Stimulated activated CD4-positive, alpha-beta T cell treated with anti-CD3 and anti-CD28 coated beads, Interleukin-1b, Interleukin-23, amount 100 ng/mL, for 1 hour (primary cell): ENCODE measurements at places on chromosomes 11 and 22.

DNA sequence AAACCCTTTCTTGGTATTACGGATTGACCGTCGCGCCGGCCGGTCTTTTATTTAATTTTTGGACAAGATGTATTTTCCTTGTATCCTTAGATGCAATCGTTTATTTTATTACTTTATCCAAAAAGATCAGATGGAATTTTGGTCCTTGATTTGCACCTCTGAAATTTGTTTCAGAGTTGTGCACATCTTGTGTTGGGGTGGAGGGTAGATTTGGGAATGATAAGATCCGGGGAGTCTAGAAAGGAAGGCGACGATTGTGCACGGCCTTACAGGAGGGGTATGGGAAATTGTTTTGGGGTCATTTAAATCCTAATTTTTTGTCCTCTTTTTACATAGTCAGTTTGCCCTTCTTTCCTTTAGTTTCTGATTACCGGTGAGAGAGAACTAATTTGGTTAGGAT lies 1.4 kb downstream of the KDM2A start:
- no peak for DNase-seq

DNA sequence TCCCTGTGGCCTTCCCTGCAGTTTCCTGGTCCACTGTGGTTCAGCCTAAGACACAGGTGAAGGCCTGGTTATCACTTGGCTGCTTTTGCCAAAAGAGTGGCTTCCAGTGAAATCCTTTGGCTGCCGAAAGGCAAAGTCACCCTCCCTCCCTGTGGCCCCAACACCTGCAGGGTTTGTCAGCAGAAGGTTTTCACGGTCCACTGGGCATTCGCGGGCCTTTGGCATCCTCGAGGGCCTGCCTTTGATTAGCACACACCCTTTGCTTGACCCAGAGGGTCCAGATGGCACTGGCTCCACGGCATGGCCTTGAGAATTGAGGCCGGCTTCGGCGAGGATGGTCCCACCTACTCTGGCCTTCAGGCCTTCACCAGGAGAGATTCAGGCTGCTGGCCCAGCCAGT lies 35.3 kb downstream of the RTN4R start:
- DNase-seq: no peak

GRCh38 chr22:29071261-29072045 lies 1.4 kb upstream of the KREMEN1 start:
- DNase-seq: no peak

DNA sequence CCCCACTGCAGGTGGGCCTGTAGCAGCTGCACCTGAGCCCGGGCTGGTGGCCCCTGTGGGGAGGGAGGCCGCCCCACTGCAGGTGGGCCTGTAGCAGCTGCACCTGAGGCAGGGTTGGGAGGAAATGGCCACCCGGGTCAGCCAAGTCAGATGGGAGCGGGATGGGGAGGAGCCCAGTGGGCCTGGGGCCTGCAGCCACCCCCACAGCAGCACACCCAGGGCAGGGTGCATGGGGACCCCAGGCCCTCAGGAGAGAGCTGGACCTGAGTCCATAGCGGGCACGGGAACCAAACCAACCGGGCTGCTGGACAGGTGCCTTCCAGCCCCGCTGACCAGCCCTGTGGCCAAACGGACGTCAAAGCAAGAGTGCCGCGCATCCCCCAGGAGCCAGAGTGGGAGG lies 61.7 kb downstream of the BRD1 start:
- DNase-seq: no peak

- DNase-seq: no peak
These were observed 22.9 kb upstream of the ARHGAP8 start for GRCh38 chr22:44729391-44730021.

DNA sequence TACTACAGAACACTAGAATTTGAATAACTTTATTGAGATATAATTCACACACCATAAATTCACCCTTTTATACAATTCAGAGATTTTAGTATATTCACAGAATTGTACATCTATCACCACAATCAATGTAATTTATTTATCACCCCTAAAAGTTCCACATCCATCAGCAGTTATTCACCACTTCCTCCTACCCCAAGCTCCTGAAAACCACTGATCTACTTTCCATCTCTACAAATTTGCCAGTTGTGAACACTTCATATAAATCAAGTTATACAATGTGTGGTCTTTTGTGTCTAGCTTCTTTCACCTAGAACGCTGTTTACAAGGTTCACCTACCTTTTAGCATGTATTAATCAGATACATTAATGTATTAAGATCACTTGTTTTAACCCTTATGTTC lies 179.6 kb downstream of the TTC28 start:
- DNase-seq: no peak

DNA sequence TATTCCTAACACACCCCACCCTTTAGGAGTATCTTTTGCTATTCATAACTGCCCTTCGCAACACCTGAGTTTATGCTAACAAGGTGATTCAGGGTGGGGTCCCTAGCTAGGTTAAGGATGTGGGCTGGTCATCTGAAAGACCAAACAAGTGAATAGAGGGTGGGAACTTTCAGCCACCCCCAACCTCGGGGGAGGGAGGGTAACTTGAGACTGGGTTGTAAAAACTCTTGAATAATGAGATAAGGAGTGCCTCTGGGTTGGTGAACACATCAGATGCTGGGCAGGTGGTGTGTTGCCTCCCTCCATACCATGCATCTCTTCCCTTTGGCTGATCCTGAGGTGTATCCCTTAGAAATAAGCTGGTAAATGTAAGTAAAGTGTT lies 111.5 kb downstream of the SWAP70 start:
- DNase-seq: no peak

GRCh38 chr11:95330302-95330701 lies 99.3 kb upstream of the SESN3 start:
- DNase-seq: no peak

DNA sequence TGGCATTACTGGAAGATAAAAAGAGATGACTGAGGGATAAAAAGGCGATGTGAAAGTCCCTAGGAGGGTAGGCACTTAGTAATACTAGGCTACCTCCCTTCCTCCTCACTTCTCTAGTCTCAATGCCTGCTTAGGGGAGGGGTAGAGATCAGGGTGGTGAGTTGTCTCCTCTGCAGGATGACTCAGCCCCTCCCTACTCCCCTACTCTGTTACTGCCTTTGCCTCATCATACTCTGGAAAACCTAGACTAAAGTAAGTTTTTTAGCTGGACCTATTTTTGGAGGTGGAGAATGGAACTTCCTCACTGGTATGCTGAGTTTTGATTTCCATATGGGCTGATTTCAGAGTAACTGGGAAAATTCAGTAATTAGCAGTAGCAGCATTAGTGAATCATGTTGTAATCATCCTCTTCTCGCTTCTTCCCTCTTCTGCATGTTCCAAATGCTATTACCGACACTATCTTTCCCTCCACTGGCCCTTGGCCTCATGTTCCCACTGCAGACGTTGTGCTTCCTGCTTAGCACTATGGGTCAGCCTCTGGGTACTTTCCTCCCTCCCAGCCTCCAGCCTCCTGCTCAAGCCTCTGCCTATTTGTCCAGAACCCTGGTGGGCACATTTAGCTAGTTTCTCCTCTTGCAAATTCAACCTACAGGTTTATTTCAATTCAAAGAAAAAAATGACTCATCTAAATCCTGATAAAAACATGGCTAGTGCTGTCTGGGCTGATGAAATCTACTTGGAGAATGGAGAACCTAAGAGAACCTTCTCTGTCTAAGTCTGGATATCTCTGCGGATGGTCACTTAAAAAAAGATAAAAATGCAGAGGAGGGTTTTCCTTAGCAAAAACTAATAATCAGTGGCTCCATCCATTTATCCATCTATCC lies 281.7 kb downstream of the ST3GAL4 start:
- no peak for DNase-seq

- no peak for DNase-seq
These were observed 5.1 kb downstream of the ZPR1 start for GRCh38 chr11:116782728-116783127.

DNA sequence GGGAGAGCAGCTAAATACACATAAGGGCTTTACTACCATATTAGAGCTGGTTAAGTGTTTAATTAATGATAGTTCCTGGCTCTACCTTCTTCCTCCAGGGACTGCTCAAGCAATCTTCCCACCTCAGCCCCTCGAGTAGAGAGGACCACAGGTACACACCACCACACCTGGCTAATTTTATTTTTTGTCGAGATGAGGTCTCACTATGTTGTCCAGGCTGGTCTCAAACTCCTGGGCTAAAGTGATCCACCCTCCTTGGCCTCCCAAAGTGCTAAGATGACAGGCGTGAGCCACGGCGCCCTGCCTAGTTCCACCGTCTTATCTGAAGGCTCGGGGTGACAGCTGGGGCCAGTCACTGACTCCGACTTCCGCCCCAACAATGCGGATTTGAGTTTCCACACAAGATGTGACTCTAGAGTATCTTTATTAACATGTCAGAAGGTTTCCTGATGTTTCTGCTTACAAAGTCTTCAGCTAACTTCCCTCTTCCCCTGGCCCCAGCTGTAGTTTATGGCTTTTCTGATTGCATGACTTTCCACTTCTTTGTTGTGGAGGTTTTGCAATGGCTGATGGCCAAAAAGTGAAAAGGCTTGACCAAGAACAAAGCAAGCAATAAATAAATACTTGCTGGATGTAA lies 16.8 kb downstream of the TPST2 start:
- DNase-seq: no peak

DNA sequence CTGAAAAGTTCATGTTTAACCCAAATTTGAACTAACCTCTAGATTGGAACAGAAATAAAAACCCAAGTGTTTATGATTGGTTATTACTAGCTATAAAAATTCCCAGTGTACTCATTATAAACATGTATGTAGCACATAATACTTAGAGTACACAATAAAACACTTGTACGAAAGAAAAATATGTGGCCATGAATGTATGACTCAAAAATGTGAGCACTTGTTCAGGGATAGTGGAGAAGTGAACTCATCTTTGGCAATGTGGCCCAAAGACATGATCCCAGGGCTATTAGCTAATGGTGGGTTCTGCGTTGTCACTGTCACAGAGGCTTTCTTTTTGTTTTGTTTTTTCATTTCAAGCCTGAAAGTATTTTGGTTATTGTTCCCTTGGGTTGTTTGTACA lies 72.0 kb downstream of the PPFIBP2 start:
- DNase-seq: no peak

DNA sequence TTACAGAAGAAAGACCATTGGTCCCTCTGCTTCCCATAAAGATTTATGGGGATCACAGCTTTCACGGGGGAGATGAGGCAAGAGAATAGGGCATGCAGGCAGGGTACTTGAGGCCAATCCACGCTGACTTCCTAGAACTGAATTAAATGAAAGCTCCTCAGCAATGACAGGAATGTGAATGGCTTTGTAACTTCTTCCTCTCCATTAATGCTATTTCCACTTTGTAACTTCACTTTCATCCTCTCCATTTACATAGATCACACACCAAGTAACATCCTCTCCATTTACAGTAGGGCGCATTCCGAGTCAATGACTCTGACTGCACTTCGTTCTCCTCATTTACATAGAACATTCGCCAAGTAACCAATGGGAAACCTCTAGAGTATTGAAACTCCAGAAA lies 89.8 kb downstream of the PIWIL4 start:
- no peak for DNase-seq

DNA sequence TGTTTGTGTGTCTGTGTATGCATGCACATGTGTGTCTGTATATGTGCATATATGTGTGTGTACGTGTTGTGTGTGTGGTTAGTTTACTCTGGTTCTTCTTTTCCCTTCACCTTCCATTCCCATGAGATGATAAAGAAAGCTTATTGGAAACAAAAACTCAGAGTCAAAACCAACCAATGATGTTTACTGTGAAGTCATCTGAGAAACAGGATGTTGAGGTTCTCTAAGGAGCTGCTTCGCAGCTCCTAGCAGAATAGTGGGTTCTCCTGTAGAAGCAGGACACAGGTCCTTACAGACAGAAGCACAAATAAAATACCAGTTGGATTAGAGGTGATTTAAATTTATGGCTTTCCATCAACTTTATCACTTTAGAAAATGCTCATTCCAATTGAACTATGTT lies 256.1 kb upstream of the PLET1 start:
- DNase-seq: no peak

DNA sequence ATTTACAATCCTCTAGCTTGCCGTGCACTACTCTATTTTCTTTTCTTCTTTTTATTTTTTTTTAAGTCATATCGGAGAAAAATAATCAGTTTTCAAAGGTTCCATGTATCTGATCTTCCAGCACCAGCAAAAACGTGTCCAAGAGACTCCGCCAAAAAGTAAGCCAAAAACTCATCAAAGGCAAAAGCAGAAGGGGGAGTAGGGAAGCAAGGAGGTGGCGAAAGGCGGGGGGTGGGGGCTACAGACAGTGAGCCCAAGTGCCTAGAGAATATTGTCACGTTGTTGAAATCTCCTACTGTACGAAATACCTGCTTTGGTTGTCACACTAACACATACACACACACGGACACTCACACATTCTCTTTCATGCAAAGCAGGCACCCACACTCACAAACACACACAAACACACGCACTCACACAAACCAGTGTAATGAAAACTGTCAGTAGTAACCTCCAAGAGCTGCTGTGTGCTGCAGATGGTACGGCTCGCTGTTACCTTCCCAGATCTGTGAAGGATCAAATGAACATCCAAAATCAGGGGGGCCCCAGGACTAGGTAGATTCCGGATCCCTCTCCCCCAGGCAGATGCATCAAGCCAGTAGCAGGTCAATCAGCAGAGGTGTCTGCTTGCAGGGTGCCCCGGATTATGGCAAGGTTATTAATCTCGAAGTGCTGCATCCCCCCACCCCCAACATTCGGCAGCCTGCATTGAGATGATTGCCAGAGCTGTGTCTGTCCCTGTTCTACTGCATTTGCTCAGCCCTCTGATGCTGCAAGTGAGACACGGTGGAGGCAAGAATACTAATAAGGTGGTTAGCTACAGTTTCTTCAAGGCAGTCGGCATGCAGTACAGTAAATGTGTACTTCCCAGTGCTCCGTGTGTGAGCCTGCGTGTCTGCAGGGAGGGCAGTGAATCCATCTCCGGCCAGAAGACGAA lies at the start of gene LRRC4C:
TSS of gene LRRC4C (minus strand) at position 188 of the 937 bp plus-strand sequence.
- DNase-seq: no peak

- DNase-seq: no peak
These were observed 21.3 kb downstream of the RASD2 start for GRCh38 chr22:35561796-35562526.

- DNase-seq: no peak
These were observed 29.8 kb downstream of the SCUBE1 start for GRCh38 chr22:43313244-43313889.

GRCh38 chr11:61696602-61697001 lies 16.4 kb downstream of the DAGLA start:
- no peak for DNase-seq

DNA sequence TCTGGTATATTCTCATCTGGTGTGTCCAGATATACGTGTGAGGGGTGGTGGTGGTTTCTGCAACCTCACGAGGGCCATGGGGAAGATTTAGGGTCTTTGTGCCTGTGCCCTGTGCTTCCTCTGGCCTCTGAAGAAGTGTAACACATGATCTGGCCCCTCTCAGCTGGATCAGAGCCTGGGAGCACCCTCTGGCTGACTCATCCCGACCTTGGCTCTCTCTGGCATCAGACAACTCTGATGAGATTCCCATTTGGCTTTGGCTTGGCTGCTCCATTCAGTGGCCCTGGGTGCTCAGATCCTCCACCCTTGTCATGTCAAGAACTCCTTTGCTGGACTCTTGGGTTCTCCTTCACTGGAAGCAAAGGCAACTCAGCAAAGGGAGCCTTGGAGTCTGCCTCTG lies 45.2 kb downstream of the RASSF10 start:
- no peak for DNase-seq

- no peak for DNase-seq
These were observed 247.0 kb downstream of the ST3GAL4 start for GRCh38 chr11:126602349-126602940.

- no peak for DNase-seq
These were observed 454.9 kb upstream of the CADM1 start for GRCh38 chr11:115959081-115959486.
